ENCODE measurements at places on chromosomes 12 and 14. TPM values are rescaled to one million over a fixed set of nuclear protein-coding genes. Genes with fewer than 3 reads are reported as not detected.

The HOXC9 gene
- total RNA-seq, result not detected

The BDKRB1 gene
- not detected for total RNA-seq

The SENP1 gene
- total RNA-seq, result 33.0 TPM

The CDH24 gene
- total RNA-seq, result 17.5 TPM

DNA sequence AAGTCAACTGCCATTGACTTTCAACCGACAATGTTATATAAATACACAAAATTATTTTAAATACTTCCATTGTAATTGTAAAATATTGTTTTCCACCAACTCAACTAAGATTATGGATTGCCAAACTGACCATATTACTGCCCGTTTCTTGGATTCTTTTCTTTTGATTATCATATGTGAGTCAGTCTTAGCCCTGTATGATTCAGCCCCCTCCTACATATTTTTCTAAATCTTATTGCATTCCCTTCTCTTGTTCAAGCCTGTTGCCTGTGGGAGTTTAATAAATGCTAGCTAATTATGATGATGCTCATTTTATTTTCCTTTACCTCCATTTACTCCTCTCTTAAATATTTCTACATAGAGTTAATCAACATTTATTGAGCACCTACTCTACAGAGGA lies 6.8 kb downstream of the RASSF9 start:
- no peak for DNase-seq

GRCh38 chr12:77847680-77848431 lies 17.2 kb downstream of the NAV3 start:
- DNase-seq, result no peak

- DNase-seq, result peak; percentile 12
These were observed 663 bp downstream of the WASHC3 start for GRCh38 chr12:102061096-102061559.

- DNase-seq, result no peak
These were observed 22.4 kb upstream of the LTBP2 start for GRCh38 chr14:74634481-74634880.

GRCh38 chr12:70271025-70271424 lies 27.8 kb downstream of the CNOT2 start:
- no peak for DNase-seq

DNA sequence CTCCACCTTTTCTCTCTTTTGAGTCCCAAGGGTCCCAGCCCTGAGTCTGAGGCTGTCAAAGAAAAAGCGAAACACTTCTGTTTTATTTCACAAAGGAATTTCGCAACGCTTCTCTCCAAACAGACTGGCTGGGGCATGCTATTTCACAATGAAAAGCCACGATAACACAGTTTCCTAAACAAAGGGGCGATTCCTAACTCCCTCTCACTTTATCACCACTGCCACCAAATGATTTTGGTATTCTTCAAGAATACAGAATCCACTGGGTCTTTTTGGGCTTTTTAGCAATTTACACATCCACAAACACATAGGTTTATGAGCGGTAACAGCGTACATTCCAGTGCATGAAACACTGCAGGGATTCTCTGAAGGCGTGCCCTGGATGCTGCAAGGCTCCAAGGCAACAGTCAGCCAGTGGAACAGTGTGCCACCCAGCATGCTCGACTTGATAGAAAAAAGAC lies 161.2 kb downstream of the DAD1 start:
- no peak for DNase-seq

DNA sequence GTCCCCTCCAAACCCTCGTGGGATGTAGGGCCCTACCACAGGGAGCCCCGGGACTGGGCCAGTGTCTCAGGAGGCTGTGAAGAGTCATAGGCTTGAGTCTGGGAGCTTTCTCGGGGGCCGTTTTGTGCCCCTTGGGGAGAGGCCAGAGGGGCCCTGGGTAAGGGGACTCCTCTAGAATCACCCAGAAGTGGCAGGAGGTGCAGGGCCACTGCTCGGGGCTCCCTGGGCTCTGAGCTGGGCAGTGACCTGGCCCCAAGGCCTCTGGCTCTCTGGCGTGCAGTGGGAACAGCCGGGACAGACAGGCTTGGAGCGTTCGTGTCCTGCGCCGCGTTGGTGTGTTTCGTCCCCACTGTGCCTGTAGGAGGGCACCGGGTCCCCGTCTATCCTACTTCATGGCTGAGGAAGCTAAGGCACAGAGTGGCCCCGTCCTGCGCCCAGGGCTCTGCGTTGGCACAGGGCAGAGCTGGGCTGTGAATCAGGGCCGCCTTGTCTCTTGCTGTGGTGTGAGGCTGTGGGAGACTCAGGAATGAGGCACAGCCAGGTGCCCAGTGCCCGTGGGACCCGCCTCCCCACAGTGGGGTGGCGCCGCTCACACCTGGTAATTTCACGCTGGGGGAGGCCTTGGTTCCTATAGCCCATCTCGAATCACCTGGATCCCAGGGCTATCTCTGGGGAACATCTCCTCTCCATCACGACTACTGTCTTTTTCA lies 23.8 kb upstream of the KIF26A start:
- DNase-seq, result no peak

DNA sequence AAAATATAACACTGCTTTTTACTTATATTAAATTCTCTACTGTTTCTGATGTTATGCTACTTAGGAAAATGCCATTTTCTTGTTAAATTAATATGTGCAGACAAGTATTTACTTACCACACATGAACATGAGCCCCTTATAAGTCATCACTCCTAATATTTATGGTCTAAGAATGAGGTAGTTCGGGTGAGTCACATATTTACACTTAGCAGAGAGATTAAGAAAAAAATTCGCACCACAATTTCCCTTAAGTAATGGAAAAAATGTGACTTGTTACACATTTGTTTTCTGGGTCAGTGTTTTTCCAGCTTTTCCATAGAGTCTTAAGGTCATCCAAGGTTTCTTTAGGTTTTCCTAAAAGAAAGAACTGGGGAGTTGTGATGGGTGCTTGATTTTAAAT lies 68.3 kb downstream of the RERG start:
- DNase-seq, result no peak

- DNase-seq, result no peak
These were observed 193.6 kb downstream of the GALC start for GRCh38 chr14:87799400-87799799.

DNA sequence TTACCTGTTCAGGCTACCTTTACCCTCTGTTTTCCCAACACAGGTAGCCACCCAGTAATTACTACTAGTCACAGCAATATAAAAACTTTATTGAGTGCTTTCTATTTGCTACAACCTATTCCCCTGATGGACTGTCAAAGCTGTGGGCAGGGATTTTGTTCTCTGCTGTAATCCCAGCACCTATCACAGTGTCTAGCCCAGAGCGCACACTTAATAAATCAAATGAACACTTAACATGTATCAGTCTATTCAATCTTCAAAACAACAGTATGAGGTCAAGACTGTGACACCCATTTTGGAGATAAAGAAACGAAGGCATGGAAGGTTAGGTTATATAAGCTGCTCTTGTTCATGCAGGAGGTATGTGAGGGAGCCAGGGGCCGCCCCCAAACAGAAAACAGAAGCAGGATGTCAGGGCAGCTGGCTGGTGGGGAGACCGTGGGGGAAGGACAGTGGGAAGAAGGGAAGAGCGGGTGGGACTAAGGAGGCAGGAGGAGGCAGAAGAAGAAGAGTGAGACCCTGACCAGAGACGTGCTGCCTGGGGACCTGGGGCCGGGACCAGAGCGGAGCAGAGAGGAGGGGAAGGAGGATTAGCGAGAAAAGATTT lies 1.7 kb downstream of the TNFRSF1A start:
- no peak for DNase-seq

DNA sequence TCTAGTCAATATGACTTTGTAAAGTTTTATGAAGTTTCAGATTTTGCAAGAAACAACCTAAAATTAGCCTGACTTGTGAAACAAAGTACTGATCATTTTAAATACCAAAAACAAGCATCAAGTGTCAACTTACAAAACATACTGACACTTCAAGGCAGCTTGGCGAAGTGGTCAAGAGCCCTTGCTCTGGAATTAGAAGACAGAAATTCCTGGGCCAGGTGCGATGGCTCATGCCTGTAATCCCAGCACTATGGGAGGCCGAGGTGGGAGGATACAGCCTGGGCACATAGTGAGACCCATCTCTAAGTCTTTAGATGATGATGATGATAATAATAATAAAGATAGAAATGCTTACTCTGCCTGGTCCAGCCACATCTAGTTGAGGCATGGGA lies 45.4 kb upstream of the NR2C1 start:
- no peak for DNase-seq

All from cerebellum (tissue), 4 donors.